ENCODE measurements at places on chromosomes 5 and 9. TPM values are rescaled to one million over a fixed set of nuclear protein-coding genes. Genes with fewer than 3 reads are reported as not detected.

ZNG1F gene
- polyA plus RNA-seq: 31.4 TPM

C5 gene
- polyA plus RNA-seq: 54.6 TPM

PCDHGB2 gene
- 4.7 TPM for polyA plus RNA-seq

PTGDS gene
- polyA plus RNA-seq: 38.3 TPM

TAS2R1 gene
- not detected for polyA plus RNA-seq

RNF208 gene
- 4.9 TPM for polyA plus RNA-seq

SUSD3 gene
- polyA plus RNA-seq: 3.6 TPM

SPATA6L gene
- polyA plus RNA-seq: 5.1 TPM

IL4 gene
- not detected for polyA plus RNA-seq

PHAX gene
- 48.4 TPM for polyA plus RNA-seq

ADRA1B gene
- 0.85 TPM for polyA plus RNA-seq

FOXD4L4 gene
- not detected for polyA plus RNA-seq

CDH9 gene
- 0.05 TPM for polyA plus RNA-seq

LIFR gene
- 202 TPM for polyA plus RNA-seq

KIF24 gene
- 4.9 TPM for polyA plus RNA-seq

C9orf50 gene
- 0.52 TPM for polyA plus RNA-seq

FCHO2 gene
- polyA plus RNA-seq: 28.8 TPM

GFI1B gene
- 1.0 TPM for polyA plus RNA-seq

POLR3G gene
- polyA plus RNA-seq: 3.4 TPM

MCIDAS gene
- 2.5 TPM for polyA plus RNA-seq

ABO gene
- polyA plus RNA-seq: 5.2 TPM
